ENCODE measurements at places on chromosomes 4 and X.

- peak overlapping the region; percentile 92 for H3K27ac ChIP-seq
- peaks cover 13% of the 10 kb centered on the region for H3K36me3 ChIP-seq
- H3K27me3 ChIP-seq, result no peaks in the 10 kb centered on the region
- H3K4me1 ChIP-seq, result peaks cover 4% of the 10 kb centered on the region
- no peak for DNase-seq
Measured at GRCh38 chrX:71367396-71367795, 1.2 kb downstream of the TAF1 start.

DNA sequence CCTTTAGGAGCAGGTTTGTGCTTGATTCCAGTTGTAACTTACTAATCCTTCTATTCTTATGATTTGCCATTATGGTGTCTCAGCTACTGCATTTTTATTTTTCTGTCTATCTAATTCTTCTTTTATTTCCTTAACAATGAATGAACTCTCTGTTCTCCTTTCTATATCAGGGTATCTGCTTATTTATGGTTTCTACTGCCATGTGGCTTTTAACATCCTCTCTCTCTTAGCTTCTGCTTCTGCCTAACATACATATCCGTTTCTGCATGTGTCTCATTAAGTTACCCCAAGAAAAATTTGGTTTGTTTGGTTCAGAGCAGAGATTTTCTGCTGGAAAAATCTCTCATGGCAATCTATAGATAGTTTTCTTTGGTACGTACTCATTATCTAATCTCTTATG, 614.4 kb downstream of the RPA4 start:
- H3K36me3 ChIP-seq, result no peaks in the 10 kb centered on the region
- DNase-seq, result no peak
- no peak overlapping the region for H3K27ac ChIP-seq
- H3K4me3 ChIP-seq, result no peak overlapping the region

DNA sequence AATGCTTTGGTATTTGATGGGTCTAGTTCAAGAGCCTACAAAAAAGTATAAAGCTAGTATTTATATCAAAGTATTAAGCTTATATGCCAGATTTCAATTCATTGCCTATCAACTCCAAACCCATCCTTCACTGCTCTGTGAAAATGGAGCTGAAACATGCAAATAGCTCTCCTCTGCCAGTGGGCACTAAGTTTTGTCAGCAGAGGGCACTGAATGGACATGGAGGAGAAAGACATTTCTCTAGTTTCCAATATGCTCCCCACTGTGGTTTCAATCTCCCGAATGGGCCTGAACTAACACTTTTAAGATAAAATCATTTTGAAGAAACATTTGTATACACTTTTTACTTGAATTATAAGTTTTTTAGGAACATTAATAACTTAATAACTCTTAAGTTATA, 12.4 kb downstream of the PPID start:
- no peak overlapping the region for H3K27ac ChIP-seq
- H3K4me3 ChIP-seq, result no peak overlapping the region
- DNase-seq, result no peak

DNA sequence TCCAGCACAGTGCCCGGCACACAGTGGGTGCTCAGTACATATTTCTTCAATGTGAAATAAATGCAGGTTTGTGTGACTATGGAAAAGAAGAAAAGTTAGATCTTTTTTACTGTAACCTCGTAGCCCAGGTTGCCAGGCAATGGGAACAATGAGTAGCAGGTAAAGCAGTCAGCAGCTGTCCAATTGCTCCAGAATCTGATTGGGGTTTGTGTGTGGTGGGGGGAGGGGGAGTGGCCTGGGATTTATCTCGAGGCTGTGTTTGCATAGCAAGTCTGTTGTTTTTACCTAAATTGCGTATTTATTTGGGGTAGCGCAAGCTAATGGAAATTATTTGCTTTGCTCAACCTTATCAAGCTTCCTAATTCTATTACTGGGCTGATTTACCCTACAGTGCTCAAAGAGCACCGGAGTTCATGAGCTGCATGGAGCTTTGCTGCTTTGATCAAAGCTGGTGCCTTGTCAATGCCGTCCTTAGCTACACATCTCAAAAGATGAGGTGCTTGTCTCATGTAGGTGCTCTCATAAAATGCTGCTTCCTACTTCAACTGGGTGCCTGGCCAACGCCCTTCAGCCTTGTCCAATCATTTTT, 145.0 kb upstream of the DGKK start:
- no peak overlapping the region for H3K4me3 ChIP-seq
- DNase-seq, result no peak
- no peak overlapping the region for H3K27ac ChIP-seq
- H3K4me1 ChIP-seq, result no peaks in the 10 kb centered on the region
- H3K27me3 ChIP-seq, result peaks cover 6% of the 10 kb centered on the region

DNA sequence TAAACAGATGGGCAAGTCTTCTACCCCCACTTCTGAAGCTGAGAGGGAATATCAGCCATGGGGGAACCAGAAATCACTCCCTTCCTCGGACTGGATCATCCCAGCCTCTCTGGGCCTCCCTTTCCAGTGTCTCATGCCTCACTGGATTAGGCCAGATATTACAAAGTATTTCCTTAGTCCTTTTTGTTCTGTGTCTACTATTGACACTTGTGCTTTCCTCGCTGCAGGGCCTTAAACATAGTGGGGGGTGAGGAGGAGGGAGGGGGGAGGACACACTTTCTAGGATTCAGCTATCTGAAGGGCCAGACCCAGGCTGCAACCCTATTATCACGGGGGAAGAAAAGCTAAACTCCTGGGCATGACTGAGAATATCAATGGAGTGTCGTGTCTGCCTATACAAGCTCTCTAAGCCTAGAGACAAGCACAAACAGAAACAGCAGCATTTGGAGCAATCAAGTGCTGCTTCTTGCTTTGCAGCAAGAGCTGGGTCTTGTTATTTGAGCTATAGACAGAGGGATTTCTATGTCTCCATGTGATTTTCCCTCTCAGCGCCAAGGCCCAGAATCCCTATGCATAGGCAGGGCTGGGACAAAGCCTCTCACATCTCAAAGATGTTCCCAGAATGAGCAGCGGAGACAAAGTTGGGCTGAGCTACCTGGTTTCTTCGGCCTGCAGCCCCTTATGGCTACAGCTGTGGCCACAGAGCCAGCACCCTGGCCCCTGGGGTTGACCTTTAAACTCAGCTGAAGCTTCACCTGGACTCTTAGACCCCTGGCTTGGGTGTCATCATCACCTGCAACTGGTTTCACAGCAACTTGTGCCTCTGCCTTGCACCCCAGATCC, 20.2 kb downstream of the PJA1 start:
- H3K27ac ChIP-seq, result no peak overlapping the region
- H3K4me1 ChIP-seq, result no peaks in the 10 kb centered on the region
- peak; percentile 59 for DNase-seq
- no peaks in the 10 kb centered on the region for H3K36me3 ChIP-seq
- peaks cover 27% of the 10 kb centered on the region for H3K27me3 ChIP-seq
- H3K4me3 ChIP-seq, result no peak overlapping the region

GRCh38 chr4:117357437-117357836, 272.1 kb upstream of the TRAM1L1 start:
- H3K36me3 ChIP-seq, result no peaks in the 10 kb centered on the region
- H3K4me3 ChIP-seq, result no peak overlapping the region
- no peaks in the 10 kb centered on the region for H3K27me3 ChIP-seq
- H3K27ac ChIP-seq, result no peak overlapping the region
- DNase-seq, result no peak
- H3K4me1 ChIP-seq, result no peaks in the 10 kb centered on the region

DNA sequence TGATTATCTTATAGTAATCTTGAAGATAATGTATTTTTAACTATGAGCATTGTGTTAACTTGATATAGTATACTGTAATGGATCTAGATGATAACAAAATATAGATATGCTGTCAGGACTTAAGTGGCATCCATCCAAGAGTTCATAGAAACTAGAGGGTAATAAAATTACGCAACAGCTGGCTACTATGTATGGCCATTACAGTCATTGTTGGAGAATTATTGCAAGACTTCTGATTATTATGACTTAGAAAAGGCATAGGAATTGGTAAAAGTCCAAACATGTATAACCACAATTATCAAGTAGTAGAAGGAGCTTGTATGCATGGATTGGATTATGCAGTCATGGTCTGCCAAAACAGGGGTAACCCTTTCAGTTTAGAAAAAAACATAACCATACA, 9.5 kb downstream of the OGT start:
- peaks cover 32% of the 10 kb centered on the region for H3K4me1 ChIP-seq
- peaks cover 23% of the 10 kb centered on the region for H3K36me3 ChIP-seq
- H3K27ac ChIP-seq, result peak overlapping the region; percentile 87
- peaks cover 3% of the 10 kb centered on the region for H3K27me3 ChIP-seq
- no peak for DNase-seq

DNA sequence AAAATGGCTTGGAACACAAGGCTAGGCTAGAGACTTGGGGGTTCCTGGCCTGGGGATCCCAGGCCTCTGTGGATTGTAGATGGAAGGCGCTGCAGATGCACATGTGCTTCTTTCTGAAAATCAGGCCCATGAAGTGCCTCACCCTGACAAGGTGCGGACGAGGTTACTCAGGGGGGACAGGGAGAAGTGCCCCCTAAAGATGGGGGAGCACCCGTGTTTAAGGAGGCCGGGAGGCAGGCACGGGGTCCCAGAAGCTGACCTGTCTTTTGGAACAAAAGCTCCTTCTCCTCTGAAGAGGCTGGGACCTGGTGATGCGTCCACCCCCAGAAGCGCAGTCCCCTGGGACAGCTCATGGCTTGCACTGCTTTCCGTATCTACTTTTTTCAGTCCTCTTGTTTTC, 2.4 kb downstream of the PDZD4 start:
- H3K36me3 ChIP-seq, result no peaks in the 10 kb centered on the region
- H3K4me3 ChIP-seq, result no peak overlapping the region
- no peaks in the 10 kb centered on the region for H3K4me1 ChIP-seq
- DNase-seq, result no peak

GRCh38 chrX:48025561-48025960, 18.8 kb downstream of the SPACA5 start:
- no peaks in the 10 kb centered on the region for H3K4me1 ChIP-seq
- H3K36me3 ChIP-seq, result no peaks in the 10 kb centered on the region
- no peak overlapping the region for H3K4me3 ChIP-seq
- no peaks in the 10 kb centered on the region for H3K27me3 ChIP-seq
- no peak overlapping the region for H3K27ac ChIP-seq

- peaks cover 4% of the 10 kb centered on the region for H3K4me1 ChIP-seq
- no peak for DNase-seq
- no peaks in the 10 kb centered on the region for H3K27me3 ChIP-seq
- no peak overlapping the region for H3K27ac ChIP-seq
- no peak overlapping the region for H3K4me3 ChIP-seq
- H3K36me3 ChIP-seq, result peaks cover 84% of the 10 kb centered on the region
Measured at GRCh38 chr4:186604124-186604807, 48.9 kb upstream of the MTNR1A start.

- no peak for DNase-seq
- H3K4me1 ChIP-seq, result no peaks in the 10 kb centered on the region
- H3K36me3 ChIP-seq, result no peaks in the 10 kb centered on the region
Measured at GRCh38 chr4:20028645-20029044, 223.1 kb upstream of the SLIT2 start.

DNA sequence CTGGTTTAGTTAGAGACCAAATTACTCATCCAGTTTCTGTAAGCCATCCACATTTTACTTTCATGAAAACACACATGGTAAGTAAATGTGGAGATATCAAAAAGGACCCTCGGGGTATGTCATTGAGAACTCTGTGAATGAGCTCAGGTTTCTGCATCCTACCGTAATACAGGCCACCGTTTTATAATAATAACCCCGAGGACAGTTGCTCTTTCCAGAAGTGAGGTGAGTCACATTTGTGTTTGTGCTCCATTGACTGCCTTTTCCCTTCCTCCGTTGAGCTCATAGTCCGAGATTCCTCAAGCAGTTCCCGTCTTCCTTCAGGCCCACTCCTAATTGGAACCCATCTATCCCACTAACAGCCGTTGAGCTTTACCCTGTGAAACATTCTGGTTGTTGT, 95.3 kb downstream of the GRID2 start:
- H3K4me3 ChIP-seq, result no peak overlapping the region
- no peaks in the 10 kb centered on the region for H3K4me1 ChIP-seq
- DNase-seq, result no peak

DNA sequence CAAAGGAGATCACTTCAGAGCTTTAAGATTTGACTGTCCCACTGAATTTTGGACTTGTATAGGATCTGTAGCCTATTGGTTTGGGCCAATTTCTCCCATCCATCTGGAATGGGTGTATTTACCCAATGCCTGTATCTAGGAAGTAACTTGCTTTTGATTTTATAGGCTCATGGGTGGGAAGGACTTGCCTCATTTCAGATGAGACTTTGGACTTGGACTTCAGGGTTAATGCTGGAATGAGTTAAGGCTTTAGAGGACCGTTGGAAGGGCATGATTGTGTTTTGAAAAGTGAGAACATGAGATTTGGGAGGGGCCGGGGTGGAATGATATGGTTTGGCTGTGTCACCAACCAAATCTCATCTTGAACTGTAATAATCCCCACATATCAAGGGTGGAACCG, 73.8 kb downstream of the ZNF518B start:
- no peaks in the 10 kb centered on the region for H3K36me3 ChIP-seq
- no peak overlapping the region for H3K27ac ChIP-seq
- no peaks in the 10 kb centered on the region for H3K4me1 ChIP-seq
- no peak overlapping the region for H3K4me3 ChIP-seq
- H3K27me3 ChIP-seq, result no peaks in the 10 kb centered on the region

All from osteoblast (primary cell).